ENCODE measurements at places on chromosomes 1 and 21.

- no peak for DNase-seq
These were observed 64.6 kb upstream of the LRP8 start for GRCh38 chr1:53392460-53392859.

DNA sequence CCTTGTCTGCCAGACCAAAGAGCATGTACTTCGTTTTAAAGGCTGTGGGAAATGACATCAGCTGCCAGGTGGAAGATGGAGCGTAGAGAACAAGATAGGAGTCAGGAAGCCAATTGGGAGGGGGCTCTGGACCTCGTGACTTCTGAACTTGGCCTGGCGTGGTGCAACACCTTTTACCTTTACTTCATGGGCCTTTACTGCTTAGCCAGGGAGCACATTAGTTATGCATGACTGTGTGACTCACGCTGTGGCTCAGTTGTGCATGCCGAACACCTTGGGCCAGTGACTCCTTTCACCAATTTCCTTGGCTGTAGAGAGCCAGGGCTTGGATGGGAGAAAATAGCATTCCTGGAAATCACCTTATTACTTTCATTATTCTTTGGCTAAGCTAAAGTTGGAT lies 7.2 kb downstream of the XCL1 start:
- DNase-seq = no peak

DNA sequence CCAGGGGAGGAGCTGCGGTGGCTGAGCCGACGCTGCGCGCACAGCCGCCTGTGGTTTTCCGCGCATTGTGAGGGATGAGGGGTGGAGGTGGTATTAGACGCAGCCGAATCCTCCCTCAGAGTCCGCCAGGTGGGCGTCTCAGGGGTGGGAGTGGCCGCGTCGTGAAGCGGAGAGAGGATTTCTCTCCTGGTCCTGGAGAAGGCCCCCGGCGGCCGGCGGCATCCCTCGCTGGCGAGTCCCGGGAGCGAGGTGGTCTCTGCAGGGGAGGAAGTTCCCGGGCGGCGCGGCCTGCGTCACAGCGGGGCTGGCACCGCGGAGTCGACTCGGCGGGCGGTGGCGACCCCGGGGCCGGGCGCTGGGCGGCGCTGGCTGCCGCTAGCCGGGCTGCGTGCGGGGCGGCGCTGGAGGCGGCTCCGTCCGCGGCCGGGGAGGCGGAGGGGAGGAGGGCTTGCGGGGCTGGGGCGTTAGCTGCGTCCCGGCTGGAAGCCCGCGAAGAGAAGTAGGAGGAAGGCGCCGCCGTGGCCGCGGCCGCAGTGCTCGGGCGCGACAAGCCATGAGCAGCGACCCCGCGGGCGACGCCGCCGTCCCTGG lies at the start of gene LRRC8C:
LRRC8C (plus strand) TSS at position 464 of the 591 bp plus-strand sequence. CDS start 53,354 bp downstream, outside the sequence.
- DNase-seq = peak; percentile 30

DNA sequence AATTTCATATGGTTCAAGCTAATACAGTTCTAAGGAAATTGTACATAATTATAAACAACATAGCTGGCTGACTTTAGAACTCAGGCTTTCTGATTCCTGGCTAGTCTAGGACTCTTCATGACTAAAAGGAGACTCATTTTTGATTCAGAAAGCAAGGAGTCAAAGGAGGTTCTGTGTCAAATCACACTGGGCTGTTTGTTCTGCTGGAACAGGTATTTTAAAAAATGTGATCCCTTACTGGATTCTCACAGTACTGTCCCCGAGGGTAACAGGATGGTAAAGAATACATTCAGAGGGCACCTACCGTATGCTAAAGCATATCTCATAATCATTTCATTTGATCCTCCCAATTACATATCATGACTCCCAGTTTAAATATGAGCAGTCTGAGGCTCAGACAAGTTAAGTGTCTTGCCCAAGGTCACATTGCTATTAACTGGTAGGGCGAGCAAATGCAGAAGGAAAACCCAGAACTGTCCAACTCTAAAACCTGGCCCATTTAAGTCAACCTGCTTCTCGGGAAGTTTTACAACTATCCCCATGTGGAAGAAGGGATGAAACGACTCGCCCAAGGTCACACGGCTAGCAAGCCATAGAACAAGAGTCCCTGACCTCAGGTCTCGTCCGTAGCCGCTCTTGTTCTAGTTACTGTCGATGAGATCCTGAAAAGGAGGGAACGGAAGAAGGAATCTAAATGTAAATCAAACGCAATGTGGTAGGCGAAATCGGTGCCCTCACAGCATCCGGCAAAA lies 675 bp downstream of the MYSM1 start:
- DNase-seq = no peak

GRCh38 chr1:84869720-84870119 lies 23.3 kb downstream of the LPAR3 start:
- DNase-seq = no peak

DNA sequence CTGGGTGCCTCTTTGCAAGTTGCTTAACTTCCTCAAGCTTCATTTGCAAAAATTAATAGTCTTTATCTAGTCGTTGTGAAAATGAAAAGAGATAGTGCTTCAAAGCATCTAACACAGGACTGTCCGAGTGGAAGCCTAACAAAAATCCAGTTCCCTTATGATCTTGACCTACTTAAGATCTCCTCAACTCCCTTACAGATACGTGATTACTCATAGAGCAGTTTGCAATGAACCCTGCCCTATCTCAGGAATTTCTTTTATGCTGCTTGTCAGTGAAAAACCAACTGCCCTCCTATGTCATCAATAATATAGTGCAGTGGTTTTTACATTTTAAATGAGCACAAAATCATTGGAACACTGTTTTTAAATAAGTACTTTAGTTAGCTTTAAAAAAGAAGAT lies 314.3 kb downstream of the BACH1 start:
- no peak for DNase-seq

Measured in skeletal muscle cell (primary cell).